ENCODE measurements at places on chromosomes 7 and 10. TPM values are rescaled to one million over a fixed set of nuclear protein-coding genes. Genes with fewer than 3 reads are reported as not detected.

GRCh38 chr10:6819301-6819700 is 239.2 kb upstream of the PRKCQ start:
- DNase-seq = no peak
- H3K27me3 ChIP-seq = no peaks in the 10 kb centered on the region
- H3K4me3 ChIP-seq = no peak overlapping the region

- no peak overlapping the region for H3K27ac ChIP-seq
- DNase-seq = no peak
- no peak overlapping the region for H3K4me3 ChIP-seq
- no peaks in the 10 kb centered on the region for H3K4me1 ChIP-seq
- H3K27me3 ChIP-seq = no peaks in the 10 kb centered on the region
Observed at GRCh38 chr10:100763043-100763747, 17.8 kb downstream of the PAX2 start.

The C1QL3 gene
- not detected for total RNA-seq

The POM121 gene
- 63.4 TPM for total RNA-seq

The KMT2E gene
- 181 TPM for total RNA-seq

The SLC29A4 gene
- total RNA-seq = 0.51 TPM

The PPP1R17 gene
- total RNA-seq = not detected

The MUC3A gene
- not detected for total RNA-seq

GRCh38 chr10:101054876-101055275 is 6.9 kb upstream of the KAZALD1 start:
- no peak overlapping the region for H3K4me3 ChIP-seq
- no peak for DNase-seq
- H3K27me3 ChIP-seq = no peaks in the 10 kb centered on the region
- H3K36me3 ChIP-seq = no peaks in the 10 kb centered on the region

The TMEM236 gene
- not detected for total RNA-seq

The CNPY1 gene
- total RNA-seq = not detected

The FAM25G gene
- total RNA-seq = not detected

DNA sequence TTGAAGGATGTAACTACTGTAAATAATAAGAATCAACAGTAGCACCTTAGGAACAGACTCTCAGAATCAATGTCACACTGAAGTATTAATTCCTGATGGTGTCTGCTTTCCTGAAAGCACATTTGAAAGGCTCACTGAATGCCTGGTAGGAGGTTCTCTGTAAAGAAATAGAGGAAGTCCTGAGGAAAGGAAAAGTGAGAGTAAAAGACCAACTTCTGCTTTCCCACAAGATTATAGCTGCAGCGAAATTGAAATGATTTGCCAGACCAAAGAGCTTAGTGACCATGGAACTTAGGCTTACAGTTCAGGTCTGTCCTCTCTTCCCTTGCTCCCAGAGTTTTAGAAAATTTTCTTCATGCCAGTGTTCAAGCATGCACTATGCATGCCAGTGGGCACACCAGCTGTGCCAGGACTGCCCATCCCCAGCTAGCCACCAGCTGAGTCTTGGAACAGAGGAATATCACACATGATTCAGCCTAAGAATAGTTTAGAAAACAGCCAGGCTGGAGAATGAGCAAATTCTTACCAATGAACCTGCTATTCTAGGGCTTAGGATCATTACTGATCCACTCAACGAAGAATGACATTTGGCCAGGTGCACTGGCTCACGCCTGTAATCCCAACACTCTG is 123.2 kb downstream of the HERPUD2 start:
- H3K27me3 ChIP-seq = no peaks in the 10 kb centered on the region
- H3K27ac ChIP-seq = no peak overlapping the region
- H3K4me3 ChIP-seq = no peak overlapping the region
- no peaks in the 10 kb centered on the region for H3K4me1 ChIP-seq

- H3K36me3 ChIP-seq = no peaks in the 10 kb centered on the region
- no peak overlapping the region for H3K27ac ChIP-seq
- H3K4me3 ChIP-seq = no peak overlapping the region
- no peaks in the 10 kb centered on the region for H3K27me3 ChIP-seq
- DNase-seq = no peak
Observed at GRCh38 chr7:7553386-7553785, 13.3 kb upstream of the MIOS start.

The AOC1 gene
- not detected for total RNA-seq

- no peak within 1 kb of the TSS for H3K4me3 ChIP-seq
- no peak within 1 kb of the TSS for H3K27ac ChIP-seq
- no peaks in the 10 kb centered on the region for H3K36me3 ChIP-seq
- DNase-seq = no peak
- peaks cover under 1% of the 10 kb centered on the region for H3K27me3 ChIP-seq
Observed at GRCh38 chr10:1737222-1738061, at the start of gene ADARB2. TSS of gene ADARB2 (minus strand) at chr10:1737525.

The TMEM213 gene
- total RNA-seq = not detected

- no peak overlapping the region for H3K27ac ChIP-seq
- no peaks in the 10 kb centered on the region for H3K4me1 ChIP-seq
- H3K27me3 ChIP-seq = no peaks in the 10 kb centered on the region
- H3K36me3 ChIP-seq = no peaks in the 10 kb centered on the region
Observed at GRCh38 chr10:30734901-30735300, 105.3 kb upstream of the LYZL2 start.

GRCh38 chr10:24344279-24344678 is 135.3 kb downstream of the KIAA1217 start:
- no peak overlapping the region for H3K4me3 ChIP-seq
- no peaks in the 10 kb centered on the region for H3K36me3 ChIP-seq
- DNase-seq = no peak
- H3K27me3 ChIP-seq = no peaks in the 10 kb centered on the region

GRCh38 chr7:121941830-121942229 is 68.9 kb downstream of the PTPRZ1 start:
- no peaks in the 10 kb centered on the region for H3K4me1 ChIP-seq
- H3K27me3 ChIP-seq = no peaks in the 10 kb centered on the region
- no peak overlapping the region for H3K27ac ChIP-seq
- no peak for DNase-seq
- no peak overlapping the region for H3K4me3 ChIP-seq

GRCh38 chr10:60985951-60986350 is 42.0 kb upstream of the RHOBTB1 start:
- H3K27me3 ChIP-seq = no peaks in the 10 kb centered on the region
- H3K4me3 ChIP-seq = no peak overlapping the region
- H3K4me1 ChIP-seq = no peaks in the 10 kb centered on the region
- no peak for DNase-seq

- peaks cover 54% of the 10 kb centered on the region for H3K4me1 ChIP-seq
- peak overlapping the region; percentile 78 for H3K27ac ChIP-seq
- H3K27me3 ChIP-seq = no peaks in the 10 kb centered on the region
- no peaks in the 10 kb centered on the region for H3K36me3 ChIP-seq
- DNase-seq = no peak
Observed at GRCh38 chr10:28367413-28367812, 64.5 kb upstream of the MPP7 start.

The MRLN gene
- not detected for total RNA-seq

DNA sequence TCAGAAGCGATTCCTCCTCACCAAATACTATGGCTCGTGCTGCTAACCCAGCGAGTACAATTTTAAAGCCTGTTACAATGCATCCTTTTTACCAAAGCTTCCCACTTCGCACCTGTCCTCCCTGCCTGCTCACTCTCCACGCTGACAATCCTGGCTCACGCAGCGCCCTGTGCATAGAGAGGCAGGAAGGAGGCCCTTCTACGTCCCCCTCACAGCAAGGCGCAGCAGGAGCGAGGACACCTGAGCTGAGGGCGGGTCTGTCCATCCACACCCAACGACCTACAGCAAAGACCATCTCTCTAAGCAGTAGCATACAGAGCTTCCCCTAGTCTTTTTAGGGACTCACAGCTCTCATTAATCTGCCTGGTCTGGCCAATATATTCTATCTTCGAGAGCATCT is 46.0 kb downstream of the MKI67 start:
- H3K27ac ChIP-seq = no peak overlapping the region
- H3K4me3 ChIP-seq = no peak overlapping the region
- H3K4me1 ChIP-seq = no peaks in the 10 kb centered on the region
- no peaks in the 10 kb centered on the region for H3K27me3 ChIP-seq
- no peak for DNase-seq
- no peaks in the 10 kb centered on the region for H3K36me3 ChIP-seq

DNA sequence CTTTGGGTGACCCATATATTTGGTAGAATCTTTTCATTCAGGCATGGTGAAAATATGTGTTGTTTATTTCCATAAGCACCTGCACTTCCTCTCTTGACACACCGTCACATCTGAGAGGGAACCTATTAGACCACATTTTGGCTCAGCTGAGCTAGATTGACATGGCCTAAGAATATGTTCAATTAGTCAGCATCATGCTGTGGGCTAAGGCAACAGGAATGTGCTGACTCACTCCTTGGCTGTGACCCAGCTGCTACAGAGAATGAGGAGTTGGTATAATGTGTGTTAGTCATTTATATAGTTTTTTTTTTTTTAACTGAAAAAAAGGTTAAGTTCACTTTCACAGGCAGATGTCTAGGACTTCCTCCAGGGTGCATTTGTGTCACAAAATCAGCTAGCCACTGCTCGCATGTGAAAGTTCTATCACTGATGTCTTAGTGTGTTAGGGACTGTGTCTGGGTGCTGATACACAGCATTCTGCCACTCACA is 180.6 kb downstream of the SEMA3E start:
- no peaks in the 10 kb centered on the region for H3K36me3 ChIP-seq
- no peak overlapping the region for H3K27ac ChIP-seq
- H3K27me3 ChIP-seq = no peaks in the 10 kb centered on the region
- no peaks in the 10 kb centered on the region for H3K4me1 ChIP-seq
- H3K4me3 ChIP-seq = no peak overlapping the region
- no peak for DNase-seq

DNA sequence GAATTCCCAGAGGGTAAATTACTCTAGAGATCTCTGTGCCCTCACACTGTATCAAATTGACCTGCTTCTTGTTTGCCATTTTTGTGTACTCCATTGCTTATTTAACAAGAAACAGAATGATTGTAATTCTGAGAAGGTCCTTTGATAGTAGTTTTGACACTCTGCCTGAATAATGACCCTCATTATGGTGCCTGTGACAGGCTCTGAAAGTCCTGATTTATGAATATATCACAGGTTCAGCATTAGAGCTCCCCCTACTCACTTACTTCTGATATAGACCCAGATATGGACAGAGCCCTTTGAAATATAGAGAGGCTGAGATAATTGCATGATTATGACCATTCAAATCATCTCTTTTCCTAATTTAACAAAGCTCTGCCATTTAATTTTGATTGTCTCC is 465.2 kb downstream of the MDFIC start:
- no peaks in the 10 kb centered on the region for H3K27me3 ChIP-seq
- no peak for DNase-seq
- H3K27ac ChIP-seq = no peak overlapping the region
- no peaks in the 10 kb centered on the region for H3K4me1 ChIP-seq

DNA sequence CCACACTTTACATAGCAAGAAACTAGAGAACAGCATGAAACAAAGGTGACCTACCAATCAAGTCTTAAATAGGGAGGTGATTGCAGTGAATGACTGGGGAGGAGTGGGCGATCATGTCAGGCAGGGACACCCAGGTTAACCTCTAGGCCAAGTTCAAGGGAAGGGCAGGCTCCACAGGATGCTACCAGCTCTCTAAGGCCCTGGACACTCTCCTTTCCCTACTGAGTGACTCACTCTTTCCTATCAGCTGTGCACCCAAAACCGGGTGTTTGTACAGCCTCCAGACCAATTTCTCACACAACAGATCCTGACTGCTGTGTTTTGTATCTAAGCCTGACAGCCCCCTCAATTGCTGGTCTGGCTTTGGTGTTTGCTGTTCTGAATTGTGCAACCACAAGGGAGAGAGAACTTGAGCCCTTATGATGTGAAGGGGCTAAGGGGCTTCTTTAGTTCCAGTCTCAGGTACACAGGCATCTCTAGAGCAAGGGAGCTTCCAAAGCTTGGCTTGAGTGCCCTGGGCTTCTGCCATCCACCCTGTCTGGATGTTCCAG is 107.8 kb downstream of the TBXAS1 start:
- DNase-seq = no peak
- H3K4me1 ChIP-seq = no peaks in the 10 kb centered on the region
- H3K27me3 ChIP-seq = no peaks in the 10 kb centered on the region
- no peak overlapping the region for H3K27ac ChIP-seq

DNA sequence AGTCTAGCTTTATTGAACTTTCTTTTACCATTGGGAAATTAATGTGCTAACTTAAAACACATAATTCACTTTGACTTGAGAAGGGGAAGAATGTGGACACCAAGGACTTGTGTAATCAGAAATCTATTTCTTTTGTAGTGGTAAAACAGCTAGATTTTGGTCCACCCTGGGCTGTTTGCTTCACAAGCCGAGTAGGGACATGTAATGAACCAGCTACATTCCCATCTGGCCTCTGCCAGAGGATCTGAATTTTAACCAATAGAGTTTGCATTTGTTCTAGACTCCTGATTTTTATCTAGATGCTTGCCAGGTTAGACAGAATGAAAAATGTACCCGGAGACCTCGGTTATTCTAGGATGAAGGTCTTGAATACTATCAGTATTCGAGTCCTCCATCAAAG is 1.9 kb downstream of the CACNB2 start:
- DNase-seq = no peak
- H3K4me3 ChIP-seq = no peak overlapping the region
- no peaks in the 10 kb centered on the region for H3K36me3 ChIP-seq
- no peak overlapping the region for H3K27ac ChIP-seq

The MBL2 gene
- not detected for total RNA-seq

DNA sequence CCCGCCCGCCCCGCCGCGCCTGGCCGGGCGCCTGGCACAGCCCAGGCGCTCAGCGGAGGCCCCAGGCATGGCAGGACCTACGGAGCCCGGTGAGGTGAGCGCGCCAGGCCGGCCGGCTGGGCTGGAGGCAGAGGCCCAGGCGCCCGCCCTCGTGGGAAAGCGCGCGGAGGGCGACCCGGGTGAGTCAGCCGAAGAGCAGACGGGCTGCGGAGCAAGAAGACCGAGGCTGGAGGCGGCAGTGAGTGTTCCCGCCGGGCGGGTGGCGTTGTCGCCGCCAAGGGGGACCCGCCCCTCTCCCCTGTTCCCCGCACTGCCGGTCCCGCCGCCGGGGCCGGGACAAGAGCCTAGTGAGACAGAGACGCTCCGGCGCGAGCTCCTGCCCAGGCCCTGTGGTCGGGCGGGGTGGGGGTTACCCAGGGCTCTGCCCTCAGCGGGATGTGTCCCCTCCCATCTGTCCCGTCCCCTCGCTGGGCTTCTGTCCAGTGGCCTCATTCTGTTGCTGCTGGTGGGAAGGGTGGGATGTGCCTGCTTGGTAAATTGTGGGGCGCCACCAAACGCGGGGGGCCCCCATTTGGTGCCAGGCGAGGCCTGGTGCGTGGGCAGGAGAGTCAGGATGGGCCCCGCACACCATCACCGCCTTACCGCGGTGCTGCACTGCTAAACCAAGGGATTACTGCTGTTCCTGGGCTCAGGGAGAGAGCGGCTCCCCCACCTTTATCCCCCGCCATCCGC is 17.0 kb upstream of the NODAL start:
- no peaks in the 10 kb centered on the region for H3K4me1 ChIP-seq
- no peaks in the 10 kb centered on the region for H3K36me3 ChIP-seq
- H3K4me3 ChIP-seq = no peak overlapping the region

DNA sequence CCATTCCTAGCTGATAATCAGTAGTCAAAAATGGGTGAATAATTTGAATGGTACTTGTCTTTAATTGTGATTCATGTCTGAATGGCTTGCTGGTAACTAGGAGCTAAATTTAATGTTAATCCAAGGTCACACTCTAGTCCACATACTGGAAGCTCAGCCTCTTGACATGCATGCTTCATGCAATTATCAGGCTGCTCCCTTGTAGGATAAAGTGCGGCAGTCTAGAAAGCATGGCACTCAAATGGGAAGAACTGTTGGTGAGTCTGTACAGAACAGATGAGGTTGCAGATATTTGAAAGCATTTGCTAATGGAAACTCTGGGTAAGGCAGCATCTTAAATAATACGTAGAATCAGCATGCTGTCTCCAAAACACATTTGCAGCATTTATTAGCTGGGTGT is 499.4 kb downstream of the AUTS2 start:
- no peak overlapping the region for H3K4me3 ChIP-seq
- H3K4me1 ChIP-seq = no peaks in the 10 kb centered on the region
- H3K27me3 ChIP-seq = no peaks in the 10 kb centered on the region

Data from naive thymus-derived CD4-positive, alpha-beta T cell (primary cell).